ENCODE measurements at places on chromosomes 2 and 18.

DNA sequence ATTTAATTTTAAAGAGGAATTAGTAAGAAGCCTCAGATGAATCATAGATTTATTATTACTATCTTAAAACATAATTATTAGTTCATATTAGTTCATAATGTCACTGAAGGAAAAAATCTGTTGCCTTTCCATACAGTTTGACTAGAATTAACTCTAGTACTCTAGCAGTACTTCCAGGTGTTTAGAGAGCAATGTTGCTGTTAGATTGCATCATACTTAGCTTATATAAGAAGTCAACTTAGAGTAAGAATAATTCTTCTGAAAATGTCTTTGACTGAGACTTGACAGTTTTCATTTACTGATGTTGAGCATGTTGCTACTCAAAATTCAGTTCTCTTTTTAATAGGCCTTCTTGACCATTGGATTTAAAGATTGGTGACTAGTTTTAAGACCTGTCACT is 4.7 kb downstream of the RAB3GAP1 start:
- DNase-seq = no peak

DNA sequence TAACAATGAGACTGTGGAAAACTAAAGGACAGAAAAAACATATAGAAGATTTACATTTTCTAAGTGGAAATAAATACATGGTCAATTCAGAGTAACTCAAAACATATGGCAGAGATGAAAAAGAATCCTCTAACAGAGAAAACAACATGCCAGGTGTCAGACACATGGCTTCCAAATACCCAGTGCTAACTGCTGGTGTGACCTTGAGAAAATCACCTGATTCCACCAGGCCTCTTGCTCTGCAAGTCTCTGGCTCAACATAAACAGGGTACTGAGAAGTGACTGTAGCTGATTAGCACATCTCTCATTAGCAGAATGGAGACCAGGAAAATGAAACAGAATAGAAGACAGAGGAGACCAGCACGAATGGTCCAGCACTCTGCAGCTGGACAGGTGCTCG is 210.8 kb downstream of the HNMT start:
- DNase-seq = no peak

GRCh38 chr18:10579079-10579867 is 53.4 kb downstream of the NAPG start:
- DNase-seq = no peak

GRCh38 chr2:78978340-78978739 is 47.2 kb upstream of the REG3G start:
- DNase-seq = no peak

DNA sequence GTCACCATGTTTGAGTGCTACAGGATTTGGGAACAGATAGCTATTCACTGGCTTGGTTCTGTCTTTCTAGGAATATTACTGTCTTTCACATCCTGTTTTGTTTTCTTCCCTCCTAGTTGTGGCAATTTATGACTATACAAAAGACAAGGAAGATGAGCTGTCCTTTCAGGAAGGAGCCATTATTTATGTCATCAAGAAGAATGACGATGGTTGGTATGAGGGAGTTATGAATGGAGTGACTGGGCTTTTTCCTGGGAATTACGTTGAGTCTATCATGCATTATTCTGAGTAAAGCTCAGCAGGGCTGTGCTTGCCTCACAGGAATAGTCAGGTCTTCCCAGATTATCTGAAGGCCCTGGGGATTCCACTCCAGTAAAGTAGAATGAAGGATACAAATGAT is 98.9 kb downstream of the ABI2 start:
- no peak for DNase-seq

GRCh38 chr2:37585295-37585908 is 86.0 kb downstream of the CDC42EP3 start:
- peak; percentile 8 for DNase-seq

- DNase-seq = no peak
Observed at GRCh38 chr2:143906850-143907249, 613.1 kb downstream of the ZEB2 start.

GRCh38 chr2:85978883-85979780 is 90.3 kb upstream of the ST3GAL5 start:
- DNase-seq = no peak

DNA sequence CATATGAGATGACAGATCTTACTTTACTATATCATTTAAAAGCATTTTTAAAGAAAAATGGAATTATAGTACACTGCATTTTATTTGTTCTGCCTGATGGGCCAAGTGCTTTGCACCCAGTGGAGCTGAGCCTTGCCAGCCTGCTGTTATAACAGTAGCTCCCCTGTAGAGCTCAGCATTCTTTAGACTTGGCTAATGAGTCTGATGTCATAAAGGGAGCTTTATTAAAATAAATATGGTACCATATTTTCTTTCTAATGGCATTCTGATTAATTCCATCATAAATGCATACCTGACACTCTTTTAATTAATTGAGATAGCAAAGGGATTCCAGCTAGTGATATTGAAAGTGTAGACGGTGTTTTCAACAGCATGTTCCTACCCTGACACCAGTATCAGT is 40.7 kb downstream of the PARD3B start:
- no peak for DNase-seq

DNA sequence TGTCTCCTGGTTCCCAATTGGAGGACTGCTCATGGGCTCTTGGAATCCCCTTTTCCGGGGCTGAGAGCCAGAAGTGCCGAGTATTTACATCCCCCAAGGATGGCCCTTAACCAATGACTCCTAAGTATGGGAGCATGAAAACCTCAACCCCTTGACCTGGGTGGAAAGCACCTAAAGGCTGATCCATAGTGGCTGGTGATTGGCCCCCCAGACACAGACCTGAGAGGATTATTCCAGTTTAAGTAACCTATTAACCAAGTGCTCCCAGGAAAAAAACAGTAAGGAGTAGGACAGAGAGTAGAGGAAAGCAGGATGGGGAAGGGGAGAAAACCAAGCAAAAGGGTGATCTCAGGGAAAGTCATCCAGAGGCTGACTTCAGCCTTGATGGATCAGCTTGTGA is 206.1 kb upstream of the RND3 start:
- no peak for DNase-seq

DNA sequence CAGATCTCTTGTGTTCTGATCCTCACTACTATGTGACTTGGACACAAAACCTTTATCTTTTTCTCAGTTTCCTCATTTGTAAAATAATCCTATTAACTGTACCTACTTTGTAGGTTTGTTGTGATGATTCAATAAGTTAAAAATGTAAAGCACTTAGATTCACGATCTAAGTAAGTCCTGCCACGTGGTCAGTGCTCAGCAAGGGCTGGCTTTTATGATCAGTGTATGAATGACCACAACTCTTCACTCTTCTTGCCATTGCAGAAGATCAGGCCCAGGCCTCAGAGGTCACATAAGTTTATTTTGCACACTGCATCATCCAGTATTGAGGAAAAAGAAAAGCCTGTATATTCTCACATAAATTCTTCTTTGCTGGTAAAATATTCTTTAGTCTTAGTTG is 1192.5 kb upstream of the ACVR2A start:
- DNase-seq = no peak

DNA sequence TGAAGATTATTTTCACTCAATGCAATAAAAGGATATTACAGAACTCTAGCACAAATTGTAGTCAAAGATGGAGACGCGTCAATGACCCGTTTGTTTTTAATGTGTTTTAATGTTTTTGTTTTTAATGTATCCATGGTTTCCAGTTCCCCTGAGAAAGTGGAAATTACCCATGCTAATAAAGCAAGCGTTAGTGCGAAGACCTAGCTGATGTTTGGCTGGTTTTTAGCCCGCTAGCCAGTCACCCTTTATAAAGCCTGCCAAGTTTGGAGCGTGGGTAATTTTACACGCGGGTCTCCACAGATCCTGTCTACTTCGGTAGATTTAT is 430 bp upstream of the CHMP1B start:
- DNase-seq = no peak

DNA sequence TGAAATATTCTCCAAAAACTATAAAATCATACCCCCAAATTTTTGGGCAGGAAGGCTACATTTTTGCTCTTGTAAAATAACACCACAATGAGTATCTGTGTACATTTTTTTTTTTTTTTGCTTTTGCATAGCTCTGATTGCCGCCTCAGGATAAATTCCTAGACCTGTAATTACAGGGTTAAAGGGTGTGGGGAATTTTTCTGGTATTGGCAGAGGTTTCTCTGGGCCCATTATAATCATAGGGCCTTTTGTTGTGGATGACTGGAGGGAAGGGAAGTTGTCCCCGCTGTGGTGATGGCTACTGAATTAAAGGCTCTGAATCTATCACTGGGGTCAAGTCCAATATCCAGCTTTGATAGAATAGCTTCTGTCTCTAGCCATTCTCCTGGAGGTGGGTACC is 26.6 kb downstream of the CCDC195 start:
- DNase-seq = no peak

DNA sequence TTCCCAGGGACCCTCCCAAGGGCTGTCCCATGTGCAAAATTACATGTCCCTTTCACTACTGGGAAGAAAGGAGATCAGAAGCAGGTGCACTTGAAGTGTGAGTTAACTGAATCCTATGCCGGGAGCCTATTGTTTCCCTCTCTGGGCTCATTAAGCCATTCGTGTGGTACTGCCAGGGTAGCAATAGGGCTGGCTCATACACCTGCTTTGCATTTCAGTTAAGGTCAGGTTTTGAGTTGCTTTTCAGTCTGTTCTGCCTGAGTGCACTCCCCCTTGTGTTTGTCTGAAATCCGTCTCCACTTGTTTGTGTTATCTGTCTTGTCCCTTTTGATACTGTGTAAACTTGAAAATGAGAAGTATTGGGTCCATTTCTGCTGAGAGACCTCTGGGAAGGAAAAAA is 1232.6 kb upstream of the NRXN1 start:
- no peak for DNase-seq

DNA sequence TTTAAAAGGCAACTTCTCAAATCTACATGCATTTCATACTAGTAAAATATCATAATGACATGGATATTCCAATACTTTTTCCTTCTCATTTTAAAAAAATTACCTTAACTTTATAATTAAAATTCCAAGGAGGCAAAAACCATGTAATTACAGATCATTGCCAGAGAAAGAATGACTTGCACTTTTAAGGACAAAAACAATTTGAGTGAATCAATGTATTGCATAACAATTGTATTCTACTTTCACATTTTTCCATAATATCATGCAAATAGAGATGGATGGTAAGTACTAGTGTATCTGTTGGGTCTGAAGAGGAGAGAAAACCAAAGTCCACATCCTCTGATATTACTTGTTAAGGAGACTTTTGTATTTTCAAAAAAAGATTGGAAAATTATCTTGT is 89.5 kb upstream of the NCK2 start:
- DNase-seq = no peak

Measured in GM13976 (cell line).